CD4-positive, alpha-beta T cell treated with Interleukin-2 at 100 ng/mL for 4 hours (primary cell): ENCODE measurements at places on chromosomes 7 and 10.

DNA sequence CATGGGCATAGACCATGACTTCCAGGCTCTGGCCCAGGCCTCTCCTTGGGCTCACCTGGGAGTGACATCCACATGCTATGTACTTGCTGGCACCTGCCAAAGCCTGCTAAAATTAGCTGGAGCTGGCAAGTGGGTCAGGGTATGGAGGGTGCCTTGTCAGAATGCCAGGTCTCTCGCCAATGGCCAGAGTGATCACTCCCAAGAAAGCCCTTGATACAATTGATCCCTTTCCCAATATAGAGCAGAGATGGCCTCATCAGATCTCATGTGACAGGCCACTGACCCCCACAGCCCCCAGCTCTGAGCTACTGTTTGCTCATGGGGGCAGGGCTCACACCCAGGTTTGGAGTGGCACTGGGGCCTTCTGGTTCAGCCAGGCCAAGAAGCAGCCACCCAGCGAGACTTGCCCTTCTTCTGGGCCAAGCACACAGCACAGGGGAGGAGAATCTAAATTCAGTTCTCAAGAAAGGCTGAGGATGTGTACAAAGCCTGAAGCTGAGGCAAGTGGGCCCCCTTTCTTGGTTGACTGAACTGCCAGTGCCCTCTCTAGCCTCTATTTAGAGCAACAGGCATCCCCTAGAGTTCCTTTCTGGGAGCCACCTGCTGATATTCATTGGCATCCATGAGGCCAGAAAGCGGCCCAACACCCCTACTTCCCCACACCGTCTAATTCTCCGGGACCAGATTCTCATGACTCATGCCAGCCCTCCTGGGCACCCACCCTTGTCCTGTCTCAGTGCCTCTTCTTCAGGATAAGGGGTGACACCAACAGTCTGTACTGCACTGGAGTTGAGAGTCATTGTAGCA, 18.9 kb upstream of the MYL7 start:
- DNase-seq = no peak

DNA sequence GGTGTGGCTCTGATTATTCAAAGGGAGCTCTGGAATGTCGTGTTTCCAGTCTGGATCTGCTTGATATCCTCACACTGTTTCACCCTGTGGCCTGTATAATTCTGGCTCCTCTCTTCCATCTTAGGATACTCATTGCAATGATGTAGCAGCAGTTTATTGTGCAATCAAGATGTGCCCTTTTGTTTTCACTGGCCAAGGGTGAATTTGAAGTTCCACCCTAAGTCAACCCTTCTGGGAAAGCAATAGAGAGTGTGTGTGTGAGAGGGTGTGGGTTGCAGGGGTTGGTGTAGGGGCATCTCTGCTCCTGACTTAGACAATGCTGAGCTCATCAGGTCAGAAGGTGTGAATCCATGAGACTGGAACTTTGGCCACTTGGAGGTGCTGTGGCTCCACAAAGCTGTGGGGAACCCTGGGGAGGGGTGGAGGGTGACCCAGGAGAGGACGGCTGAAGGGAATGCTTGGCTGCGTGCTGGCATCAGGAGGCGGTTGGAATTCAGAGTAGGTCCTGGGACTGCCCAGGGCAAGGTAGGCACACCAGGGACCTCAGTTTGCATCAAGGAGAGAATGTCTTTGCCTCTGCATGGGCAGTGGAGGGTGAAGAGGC, 118.0 kb upstream of the PRSS58 start:
- no peak for DNase-seq

GRCh38 chr10:64574371-64574770, 1053.2 kb downstream of the REEP3 start:
- no peak for DNase-seq

DNA sequence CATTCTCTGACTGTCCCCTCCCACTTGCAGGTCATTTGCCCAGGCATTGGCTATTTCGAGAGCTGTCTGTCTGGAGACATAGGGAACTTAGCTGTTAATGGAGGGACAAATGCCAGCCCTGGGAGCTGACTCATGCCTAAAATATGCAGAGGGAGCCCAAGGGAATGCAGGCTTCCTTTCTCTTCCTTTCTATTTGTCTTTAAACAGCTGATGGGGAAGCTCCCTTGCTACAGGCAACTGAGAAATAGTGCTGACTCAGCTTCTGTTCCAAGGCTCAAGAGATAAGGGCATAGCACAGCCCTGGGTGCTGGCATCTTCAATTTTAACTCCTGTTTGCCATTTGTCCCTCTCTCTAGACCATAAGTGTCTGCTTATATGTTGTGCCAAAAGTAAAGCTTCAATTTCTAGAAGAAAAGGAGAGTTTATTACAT, 82.7 kb upstream of the C1GALT1 start:
- no peak for DNase-seq

GRCh38 chr10:106537866-106538265, 626.6 kb downstream of the SORCS1 start:
- DNase-seq = no peak

DNA sequence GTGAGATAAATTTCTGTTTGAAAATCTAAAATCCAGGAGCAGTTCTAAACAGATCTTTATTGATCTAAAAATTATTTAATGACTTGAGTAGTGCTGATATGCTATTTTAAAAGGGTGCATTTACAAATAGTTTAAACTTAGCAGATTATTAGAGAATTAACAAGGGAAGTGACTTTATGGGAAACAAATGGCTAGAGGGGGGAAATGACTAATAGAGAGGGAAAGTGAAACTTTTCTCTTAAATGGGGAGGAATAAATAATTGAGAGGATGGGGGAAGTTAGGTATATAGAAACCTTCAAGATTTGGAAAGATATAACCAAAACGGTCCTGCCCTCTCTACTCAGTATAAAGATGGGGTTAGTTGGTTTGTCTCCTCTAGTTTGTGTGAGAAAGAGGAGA, 90.1 kb upstream of the ARMC3 start:
- DNase-seq = no peak

DNA sequence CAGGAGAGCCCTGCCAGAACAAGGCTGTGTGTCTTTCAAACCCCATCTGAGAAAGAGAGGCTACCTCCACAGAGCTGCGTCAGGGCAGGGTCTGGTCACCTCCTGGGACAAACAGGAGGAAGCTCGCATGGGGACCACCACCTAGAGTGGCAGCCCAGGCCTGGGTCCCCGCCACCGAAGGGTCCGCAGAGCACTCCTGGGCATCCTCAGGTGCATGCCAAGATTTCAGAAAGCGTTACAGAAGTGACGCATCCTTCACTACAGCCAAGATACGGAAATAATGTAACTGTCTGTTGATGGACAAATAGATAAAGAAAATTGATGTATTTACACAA, 42.6 kb downstream of the GSDME start:
- DNase-seq = no peak

GRCh38 chr10:70232155-70232858, 922 bp downstream of the PPA1 start:
- peak; percentile 50 for DNase-seq

GRCh38 chr10:10367264-10367663, 650.4 kb upstream of the CELF2 start:
- no peak for DNase-seq

DNA sequence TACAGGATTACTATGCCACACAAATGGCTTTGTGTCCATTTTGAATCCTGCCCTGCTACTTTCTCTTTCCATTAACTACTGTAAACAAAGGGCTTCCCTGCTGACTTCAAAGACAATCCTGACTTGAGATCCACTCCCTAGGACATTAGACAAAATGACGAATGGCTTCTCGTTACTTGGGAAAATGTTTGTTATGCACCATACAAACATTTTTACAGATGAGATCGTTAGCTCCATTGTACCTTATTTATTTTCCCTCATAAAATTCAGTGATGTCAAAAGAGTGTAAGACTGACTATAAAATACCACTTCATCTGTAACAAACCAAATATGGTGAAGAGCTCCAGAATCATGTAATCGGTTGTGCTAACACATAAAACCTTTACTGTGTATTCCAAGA, 121.8 kb downstream of the CD36 start:
- no peak for DNase-seq

GRCh38 chr10:89162596-89162995, 44.5 kb downstream of the CH25H start:
- no peak for DNase-seq

- no peak for DNase-seq
These were observed 28.4 kb downstream of the PFKFB3 start for GRCh38 chr10:6231146-6231545.

- no peak for DNase-seq
These were observed 66.3 kb upstream of the EMX2 start for GRCh38 chr10:117476281-117476680.

GRCh38 chr7:28447071-28447470, 34.8 kb downstream of the CREB5 start:
- DNase-seq = no peak

DNA sequence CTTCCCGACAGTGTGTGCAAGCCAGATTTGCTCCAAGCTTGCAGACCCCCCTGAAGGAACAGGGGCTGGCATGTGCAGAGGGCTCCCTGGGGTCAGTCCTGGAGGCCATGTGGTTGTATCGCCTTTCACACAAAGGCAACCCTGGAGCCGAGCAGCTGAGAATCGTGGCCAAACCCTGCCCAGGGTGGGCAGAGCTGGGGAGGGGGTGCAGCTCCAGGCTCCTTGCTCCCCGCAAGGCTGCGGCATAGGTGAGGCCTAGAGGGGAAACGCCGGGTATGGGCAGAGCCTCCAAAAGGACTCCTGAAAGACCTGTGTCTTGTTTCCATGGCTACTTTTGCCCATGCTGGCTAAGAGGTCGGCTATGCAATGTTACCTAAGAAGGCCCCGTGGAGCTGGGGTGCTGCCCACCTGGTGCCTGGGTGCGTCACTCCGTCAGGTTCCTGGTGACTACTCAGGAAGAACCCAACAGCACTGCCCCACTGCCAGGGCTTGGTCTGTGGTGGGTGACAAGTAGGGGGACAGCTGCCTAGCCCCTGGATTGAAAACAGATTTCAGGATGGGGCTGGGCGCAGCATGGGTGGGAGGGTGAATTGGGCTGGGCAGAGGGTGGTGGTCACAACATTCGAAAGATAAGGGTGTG, 171.0 kb upstream of the SHH start:
- no peak for DNase-seq

DNA sequence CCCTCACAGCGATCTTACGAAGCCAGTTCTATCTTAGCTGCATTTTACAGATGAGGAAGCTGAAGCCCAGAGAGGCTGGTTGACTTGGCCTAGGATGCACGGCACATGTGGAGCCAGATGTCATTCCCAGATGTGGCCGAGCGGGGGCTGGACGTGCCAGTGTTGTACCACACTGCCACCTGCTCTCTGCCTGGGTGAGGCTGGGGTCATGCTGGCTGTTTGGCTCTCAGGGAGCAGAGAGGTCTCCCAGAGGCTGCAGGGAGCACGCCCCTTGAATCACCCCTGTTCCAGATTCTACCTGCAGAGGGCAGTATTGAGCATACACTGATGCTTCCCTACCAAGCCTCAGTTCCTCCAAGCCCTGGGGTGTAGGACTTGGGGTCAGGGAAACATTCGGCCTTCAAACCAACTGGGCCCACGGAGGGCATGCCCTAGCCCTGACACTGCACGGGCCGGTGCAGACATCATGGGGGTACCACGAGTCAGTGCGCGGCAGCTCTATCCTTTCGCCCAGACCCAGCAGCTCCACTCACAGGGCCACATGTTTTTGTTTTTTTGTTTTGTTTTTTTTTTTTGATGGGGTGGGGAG, 3.8 kb upstream of the GTF2IRD1 start:
- DNase-seq = peak; percentile 77

- DNase-seq = no peak
These were observed 1.9 kb upstream of the KPNA7 start for GRCh38 chr7:99209781-99210180.

- no peak for DNase-seq
These were observed 209.5 kb upstream of the INHBA start for GRCh38 chr7:41912426-41912825.

- DNase-seq = no peak
These were observed 120.8 kb upstream of the PDLIM1 start for GRCh38 chr10:95411635-95412034.

DNA sequence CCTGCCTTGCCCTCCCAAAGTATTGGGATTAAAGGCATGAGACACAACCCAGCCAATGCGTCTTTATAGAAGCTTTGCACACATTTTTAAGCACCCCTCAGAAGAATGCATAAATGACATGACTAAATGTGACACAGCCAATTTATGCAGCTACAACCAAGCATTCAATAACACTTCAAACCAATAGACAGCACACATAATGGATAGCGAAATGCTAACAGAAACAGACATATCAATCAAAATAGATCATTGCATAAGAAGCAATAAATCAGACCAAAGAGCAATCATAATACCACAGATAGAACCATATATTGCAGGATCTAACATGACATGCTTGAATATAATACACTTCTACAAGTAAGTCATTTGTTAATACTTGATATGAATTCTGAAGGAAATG, 34.2 kb upstream of the AKR1B1 start:
- DNase-seq = no peak

DNA sequence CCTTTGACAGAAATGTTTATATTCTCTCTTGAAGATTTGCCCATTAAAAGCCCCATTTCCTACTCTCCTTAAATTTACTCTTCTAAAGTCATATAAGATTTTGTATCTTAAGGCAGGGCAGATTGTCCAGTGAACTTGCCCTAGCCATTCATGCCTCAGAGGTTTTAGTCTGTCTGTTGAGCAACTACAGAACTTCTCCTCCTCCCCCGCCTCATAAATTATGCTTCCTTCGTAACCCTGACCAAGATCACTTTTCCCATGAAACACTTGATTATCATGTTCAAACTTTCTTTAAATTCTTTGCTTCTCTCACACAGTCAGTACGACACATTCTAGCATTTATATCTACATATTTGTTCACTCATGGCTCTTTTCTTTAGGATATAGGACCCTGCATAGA, 621.3 kb downstream of the ANKRD7 start:
- no peak for DNase-seq

- DNase-seq = no peak
These were observed 4.3 kb downstream of the TLX1 start for GRCh38 chr10:101135141-101136006.

- DNase-seq = no peak
These were observed 642.6 kb upstream of the AUTS2 start for GRCh38 chr7:68955656-68956055.

DNA sequence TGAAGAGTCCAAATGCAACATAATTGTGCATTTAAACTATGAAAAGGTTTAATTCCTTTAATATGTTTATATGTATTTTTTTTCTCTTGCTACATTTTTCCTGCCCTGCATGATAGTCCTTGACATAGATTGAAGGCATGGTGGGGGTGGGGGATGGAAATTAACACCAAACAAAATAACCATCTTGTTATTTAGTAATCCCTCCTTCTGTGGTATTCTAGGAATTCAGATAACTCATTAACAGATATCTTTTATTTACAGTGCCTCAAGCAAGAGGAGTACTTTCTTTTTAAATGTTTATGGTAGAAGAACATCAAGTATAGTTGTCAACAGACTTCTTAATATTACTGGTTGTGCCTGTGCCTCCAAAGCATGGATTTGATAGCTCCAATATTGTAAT, 337.6 kb upstream of the SEMA3A start:
- DNase-seq = no peak

GRCh38 chr10:3666525-3667302, 118.3 kb downstream of the KLF6 start:
- DNase-seq = peak; percentile 38

DNA sequence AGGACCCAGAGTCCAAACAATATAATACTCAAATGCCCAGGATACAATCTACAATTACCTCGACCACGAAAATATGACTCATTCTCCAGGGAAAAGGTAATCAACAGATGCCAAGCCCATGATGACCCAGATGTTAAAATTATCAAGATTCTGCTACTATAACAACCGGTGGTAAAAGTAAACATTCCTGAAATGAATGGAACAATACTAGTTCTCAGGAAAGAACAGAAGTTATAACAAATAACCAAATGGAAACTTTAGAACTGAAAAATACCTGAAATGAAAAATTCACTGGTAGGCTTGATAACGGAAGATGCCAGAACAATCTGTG, 34.1 kb upstream of the GUSB start:
- no peak for DNase-seq

GRCh38 chr10:128803790-128804189, 663.3 kb upstream of the MGMT start:
- no peak for DNase-seq
